ENCODE measurements at places on chromosomes 5 and 9. TPM values are rescaled to one million over a fixed set of nuclear protein-coding genes. Genes with fewer than 3 reads are reported as not detected.

- no peak for DNase-seq
These were observed 57.4 kb downstream of the LHFPL2 start for GRCh38 chr5:78591138-78591612.

DNA sequence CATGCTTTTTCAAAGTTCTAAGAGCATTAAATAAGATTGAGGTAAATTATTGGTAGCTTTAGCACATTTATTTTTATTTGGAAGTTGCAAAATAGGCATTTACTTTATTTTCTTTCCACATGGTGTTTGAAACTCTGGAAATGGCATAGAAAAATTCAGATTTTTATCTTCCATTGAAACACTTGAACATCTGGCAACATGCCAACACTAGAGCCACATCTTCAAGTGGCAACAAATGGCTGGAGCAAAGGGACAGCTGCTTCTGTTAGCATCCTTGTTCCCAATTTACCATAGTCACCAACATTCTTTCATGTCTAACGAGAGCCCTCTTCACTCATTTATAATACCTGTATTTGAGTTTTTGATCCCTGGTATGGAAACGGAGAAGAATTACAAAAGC, 539.9 kb downstream of the ZNF608 start:
- no peak for DNase-seq

DNA sequence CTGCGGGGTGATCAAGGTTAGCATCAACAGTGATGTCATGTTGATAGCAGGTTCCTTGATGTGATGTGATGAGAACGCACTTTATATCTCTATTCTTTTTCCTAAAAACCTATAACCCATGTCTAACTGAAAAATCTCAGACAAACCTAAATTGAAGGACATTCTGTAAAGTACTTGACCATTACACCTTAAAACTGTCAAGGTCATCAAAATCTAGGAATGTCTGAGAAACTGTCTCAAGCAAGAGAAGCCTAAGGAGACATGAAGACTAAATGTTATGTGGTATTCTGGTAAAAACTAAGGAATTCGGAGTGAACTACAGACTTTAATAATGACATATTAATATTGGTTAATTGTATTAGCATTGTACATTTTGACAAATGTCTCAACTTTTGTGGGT, 170.0 kb downstream of the AOPEP start:
- DNase-seq, result no peak

- no peak for DNase-seq
These were observed 342.0 kb upstream of the WWC1 start for GRCh38 chr5:167949435-167949834.

- DNase-seq, result no peak
These were observed 443.8 kb downstream of the SH3GL2 start for GRCh38 chr9:18022642-18023041.

- DNase-seq, result no peak
These were observed 170.1 kb downstream of the ADAMTS12 start for GRCh38 chr5:33721491-33722200.

DNA sequence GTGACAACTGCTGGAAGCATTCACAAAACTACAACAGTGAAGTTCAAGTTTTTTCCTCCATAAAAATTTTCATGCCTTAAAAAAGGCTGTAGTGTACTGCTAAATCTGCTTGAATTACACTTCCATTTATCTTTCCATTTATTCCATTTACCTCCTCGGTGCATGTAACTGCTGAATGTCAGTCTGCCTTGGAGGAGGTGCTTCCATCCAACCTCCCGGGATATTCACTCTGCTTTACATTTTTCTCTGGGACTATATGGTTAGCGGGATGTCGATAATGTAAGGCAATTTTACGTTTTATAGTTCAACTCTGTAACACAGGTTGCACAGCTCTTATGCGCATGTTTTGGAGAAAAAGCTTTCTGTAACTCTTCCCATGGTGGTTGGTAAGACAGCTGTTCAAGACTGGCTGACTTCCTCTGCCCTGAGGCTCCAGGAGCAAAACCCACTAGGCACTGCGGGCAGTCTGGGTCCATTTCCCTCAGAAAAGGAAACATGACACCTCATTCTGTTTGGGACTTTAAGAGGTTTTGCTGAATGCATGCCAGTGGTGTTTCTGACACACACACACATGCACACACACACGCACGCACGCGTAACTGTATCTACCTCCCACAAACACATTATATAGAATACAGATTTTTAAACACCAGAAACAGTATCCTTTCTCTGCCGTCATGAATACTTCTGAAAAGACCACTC, 66.1 kb downstream of the SPTLC1 start:
- no peak for DNase-seq

GRCh38 chr5:7396713-7397454, 946 bp downstream of the ADCY2 start:
- no peak for DNase-seq

DNA sequence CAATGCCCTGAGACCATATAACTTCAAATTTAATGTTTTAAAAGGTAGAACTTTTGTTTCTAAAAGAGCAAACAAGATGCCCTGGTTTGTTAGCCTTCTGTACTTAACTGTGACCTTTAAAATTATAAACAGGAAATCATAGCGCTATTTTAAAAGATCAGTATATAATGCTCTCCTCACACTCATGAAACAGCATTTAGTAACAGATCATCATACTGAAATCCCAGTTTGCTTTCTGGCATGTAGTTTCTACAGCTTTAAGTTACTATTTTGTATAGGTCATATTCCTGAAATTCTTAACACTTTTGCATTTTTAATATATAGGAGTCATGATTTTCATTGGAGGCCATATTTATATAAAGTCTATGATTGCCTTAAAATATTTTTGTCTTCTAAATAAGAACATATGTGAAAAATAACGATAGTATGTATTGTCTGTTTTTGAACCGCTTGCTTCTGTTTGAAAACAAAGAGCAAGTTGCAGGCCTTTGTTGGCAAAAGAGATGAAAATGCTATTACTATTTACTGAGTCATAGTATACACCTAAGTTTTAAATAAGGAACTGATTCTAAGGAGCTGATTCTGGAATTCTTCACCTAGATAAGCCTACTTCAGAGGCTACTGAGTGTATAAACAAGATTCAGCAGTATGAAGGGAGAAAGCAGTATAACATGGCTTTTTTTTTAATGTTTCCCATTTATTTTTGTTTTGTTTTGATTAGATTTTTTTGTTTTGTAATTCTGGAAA, 20.5 kb downstream of the SRFBP1 start:
- DNase-seq, result no peak

- no peak for DNase-seq
These were observed 7.3 kb downstream of the PPP3R2 start for GRCh38 chr9:101587332-101588043.

GRCh38 chr5:107513337-107514085, 157.2 kb downstream of the EFNA5 start:
- DNase-seq, result no peak

DNA sequence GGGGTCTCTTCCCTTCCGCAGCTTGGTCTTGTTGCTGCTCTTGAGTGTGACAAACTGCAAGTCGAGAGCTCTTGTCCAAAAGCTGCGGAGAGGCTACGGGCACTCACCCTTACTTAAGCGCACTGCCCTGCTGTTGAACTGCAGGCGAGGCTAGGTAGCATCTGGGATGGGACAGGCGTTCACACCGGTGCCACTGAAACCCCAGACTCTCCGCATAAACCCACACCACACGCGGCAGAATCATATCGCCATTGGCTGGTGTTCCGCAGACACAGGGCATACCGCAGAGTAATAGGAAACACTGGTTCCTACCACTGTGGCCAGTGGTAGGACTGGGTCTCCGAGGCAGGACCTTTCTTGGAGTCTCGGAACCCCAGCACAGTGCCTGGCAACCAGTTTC, 2.2 kb upstream of the NPR3 start:
- DNase-seq, result no peak

GRCh38 chr5:176596689-176597416, 13.1 kb downstream of the GPRIN1 start:
- DNase-seq, result peak; percentile 36

DNA sequence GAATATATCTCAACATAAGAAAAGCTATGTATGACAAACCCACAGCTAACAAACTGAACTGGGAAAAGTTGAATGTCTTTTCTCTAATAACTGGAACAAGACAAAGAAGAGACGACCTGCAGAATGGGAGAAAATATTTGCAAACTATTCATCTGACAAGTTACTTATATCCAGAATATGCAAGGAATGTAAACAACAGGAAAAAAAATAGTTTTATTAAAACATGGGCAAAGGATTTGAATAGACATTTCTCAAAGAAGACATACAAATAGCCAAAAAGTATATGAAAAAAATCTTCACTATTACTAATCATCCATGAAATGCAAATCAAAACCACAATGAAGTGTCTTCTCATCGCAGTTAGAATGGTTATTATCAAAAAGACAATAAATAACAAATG, 181.7 kb upstream of the TLX3 start:
- no peak for DNase-seq

GRCh38 chr9:96484521-96484931, 34.6 kb downstream of the HABP4 start:
- no peak for DNase-seq

GRCh38 chr9:17783227-17783626, 204.4 kb downstream of the SH3GL2 start:
- no peak for DNase-seq

- peak; percentile 21 for DNase-seq
These were observed 486.7 kb downstream of the RAB3C start for GRCh38 chr5:59069438-59070079.

DNA sequence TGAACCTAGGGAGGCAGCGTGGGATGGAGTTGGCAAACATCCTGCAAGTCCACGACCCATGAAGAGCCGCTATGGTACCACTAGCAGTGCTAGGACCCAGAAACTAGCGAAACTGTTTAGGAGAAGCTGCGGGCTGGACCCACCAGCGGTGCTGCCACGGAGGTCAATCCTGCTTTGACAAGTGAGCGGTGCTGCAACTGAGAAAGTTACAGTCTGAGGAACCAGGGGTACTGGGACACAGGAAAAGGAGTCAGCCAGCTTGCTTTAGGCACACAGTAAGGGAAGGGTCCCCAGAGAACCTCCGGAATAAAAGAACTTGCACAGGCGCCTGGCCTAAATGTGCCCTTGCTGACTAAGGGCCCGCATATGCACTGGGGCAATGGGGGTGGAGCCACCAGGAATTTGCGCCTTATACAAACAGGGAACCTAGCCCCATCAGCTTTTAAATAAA, 23.6 kb upstream of the ANXA2R start:
- peak; percentile 67 for DNase-seq

- no peak for DNase-seq
These were observed 2.6 kb upstream of the ANKRD18A start for GRCh38 chr9:38622951-38623350.

DNA sequence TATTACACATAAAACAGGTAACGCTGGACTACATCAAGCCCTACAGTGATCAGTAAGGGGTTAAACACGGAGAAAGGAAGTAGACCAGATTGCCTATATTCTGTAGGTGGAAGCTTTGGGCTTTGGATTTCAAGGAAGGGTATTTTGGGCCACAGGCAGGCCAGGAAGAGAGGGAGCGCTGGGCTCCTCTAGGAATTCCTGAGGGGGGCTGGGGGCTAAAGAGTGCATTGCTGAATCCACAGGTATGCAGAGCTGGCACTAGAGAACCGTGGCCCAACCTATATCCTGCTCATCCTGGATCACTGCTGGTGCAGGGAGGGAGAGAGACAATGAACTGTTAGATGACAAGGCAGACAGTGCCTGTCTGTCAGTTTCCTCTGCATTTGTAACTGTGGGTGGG, 367.1 kb downstream of the CSNK1G3 start:
- no peak for DNase-seq

DNA sequence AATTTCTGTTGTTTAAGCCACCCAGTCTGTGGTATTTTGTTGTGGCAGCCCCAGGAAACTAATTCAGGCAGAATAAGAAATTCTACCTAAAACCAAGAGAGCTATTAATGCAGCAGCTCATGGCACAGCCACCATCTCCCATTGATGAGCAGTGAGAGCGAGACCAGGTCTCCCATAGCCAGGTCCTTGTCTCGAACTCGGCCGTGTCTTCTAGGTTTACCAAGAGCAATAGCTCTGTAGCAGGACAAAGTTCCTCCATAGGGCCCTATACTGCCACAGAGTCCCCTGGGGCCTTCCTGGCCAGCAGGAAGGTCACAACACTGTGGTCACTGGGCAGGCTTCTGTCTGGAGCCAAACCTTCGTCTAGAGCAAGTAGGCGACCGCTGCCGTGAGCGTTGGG, 34.5 kb upstream of the TJP2 start:
- no peak for DNase-seq

DNA sequence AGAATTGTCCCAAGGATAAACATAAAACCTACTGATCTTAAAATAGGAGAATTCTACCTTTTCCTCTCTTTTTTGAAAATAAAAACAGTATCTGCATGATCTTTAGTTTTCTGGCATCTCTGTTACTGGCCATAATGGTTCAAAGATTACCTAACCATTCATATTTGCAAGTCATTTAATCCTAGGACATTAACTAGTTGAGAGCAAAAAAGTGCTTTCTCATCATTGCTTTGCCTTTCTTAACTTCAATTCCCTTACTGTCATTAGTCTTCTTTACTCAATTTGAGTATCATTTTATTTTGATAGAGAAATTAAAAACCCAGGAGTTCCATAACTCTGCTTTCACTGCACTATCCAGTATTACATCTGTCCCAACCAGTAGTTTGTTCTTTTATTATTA, 68.6 kb downstream of the RFX3 start:
- DNase-seq, result no peak

DNA sequence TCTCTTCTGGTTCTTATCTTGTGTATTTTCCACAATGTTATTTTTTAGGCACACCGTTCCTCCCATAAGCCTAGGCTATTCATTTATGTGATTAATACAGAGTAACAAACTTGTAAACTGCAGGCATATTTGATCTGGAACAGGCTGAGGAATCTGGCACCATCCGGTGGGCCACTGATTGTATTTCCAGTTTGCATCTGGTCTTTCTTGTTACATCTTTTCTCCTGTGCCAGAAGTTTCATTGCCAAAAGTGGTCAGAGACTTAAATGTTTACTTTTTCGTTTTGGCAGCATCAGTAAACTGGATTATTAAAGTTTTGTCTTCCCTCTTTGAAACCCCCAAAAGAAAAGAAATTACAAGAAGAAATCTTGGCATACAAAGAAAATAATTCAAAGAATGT, 17.9 kb upstream of the ZCCHC7 start:
- DNase-seq, result no peak

DNA sequence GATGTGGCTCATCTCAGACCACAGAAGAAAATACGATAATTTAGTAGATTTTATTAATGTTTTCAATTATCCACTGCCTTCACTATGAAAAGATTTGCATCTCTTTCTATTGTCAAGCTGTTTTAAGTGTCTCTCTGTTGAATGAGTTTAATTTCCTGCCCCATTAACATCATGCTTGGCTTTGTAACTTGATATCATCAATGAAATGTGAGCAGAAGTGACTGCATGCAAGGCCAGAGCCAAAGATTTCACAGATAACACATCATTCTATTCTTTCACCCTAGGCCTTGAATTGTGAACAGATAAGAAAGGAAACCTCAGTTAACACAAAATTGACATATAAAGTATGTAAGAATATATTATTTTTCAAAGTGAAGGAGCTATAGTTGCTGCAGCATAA, 986.4 kb upstream of the CDH18 start:
- no peak for DNase-seq

The PRELID2 gene
- 33.2 TPM for total RNA-seq

The FAM169A gene
- 13.4 TPM for total RNA-seq

The MAN2A1 gene
- total RNA-seq, result 65.8 TPM

The WWC1 gene
- 190 TPM for total RNA-seq

The ACTBL2 gene
- 0.45 TPM for total RNA-seq

The PRSS3 gene
- total RNA-seq, result 29.5 TPM

The SLC4A9 gene
- 0.24 TPM for total RNA-seq

The NFIB gene
- 75.8 TPM for total RNA-seq

The PCDHA9 gene
- 0.59 TPM for total RNA-seq

The POU5F2 gene
- total RNA-seq, result 2.0 TPM

The TMEM245 gene
- 52.2 TPM for total RNA-seq

The EQTN gene
- not detected for total RNA-seq

The PCDHB5 gene
- not detected for total RNA-seq

The PCA3 gene
- total RNA-seq, result not detected

The TUSC1 gene
- total RNA-seq, result 5.1 TPM

Measured in Calu3 (cell line).